Fibroblast of the aortic adventitia (primary cell): ENCODE measurements at places on chromosomes 1 and 21. TPM values are rescaled to one million over a fixed set of nuclear protein-coding genes. Genes with fewer than 3 reads are reported as not detected.

Gene TOMM40L
- total RNA-seq, result 5.2 and 9.1 TPM in 2 replicates

Gene TDRD5
- not detected in 2 replicates for total RNA-seq

Gene C1orf141
- 0.65 TPM in 1 of 2 replicates, not detected in the other for total RNA-seq

Gene RPL5
- total RNA-seq, result 935 and 1,772 TPM in 2 replicates

Gene PLD5
- total RNA-seq, result under 0.01 TPM in 1 of 2 replicates, not detected in the other

Gene ARHGAP30
- total RNA-seq, result not detected in 2 replicates

Gene NBPF4
- total RNA-seq, result not detected in 2 replicates

Gene SPATA21
- total RNA-seq, result not detected in 2 replicates

DNA sequence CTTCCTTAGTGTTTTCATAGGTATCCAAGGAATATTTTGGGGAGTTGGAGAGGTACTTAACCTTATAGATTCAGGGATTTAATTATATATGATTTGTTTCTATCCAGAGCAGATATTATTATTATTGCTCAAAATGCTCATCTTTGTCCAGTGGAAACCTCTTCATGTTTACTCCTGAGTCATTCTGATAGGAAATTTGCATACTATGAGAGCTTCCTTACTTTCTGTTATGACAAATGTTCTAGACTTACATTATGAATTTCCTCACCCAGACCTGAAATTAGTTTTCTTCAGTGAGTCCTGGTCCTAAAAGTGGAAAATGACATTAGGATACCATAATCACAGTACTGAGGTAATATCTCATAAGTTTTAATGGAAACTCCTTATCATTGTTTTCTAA lies 57.5 kb upstream of the PLPPR5 start:
- no peak for DNase-seq

- no peak for DNase-seq
Measured at GRCh38 chr1:201370500-201370899, 7.0 kb downstream of the TNNT2 start.

GRCh38 chr1:107413546-107413945 lies 272.7 kb downstream of the NTNG1 start:
- DNase-seq, result no peak

GRCh38 chr21:29115899-29116298 lies 14.5 kb upstream of the MAP3K7CL start:
- no peak for DNase-seq

DNA sequence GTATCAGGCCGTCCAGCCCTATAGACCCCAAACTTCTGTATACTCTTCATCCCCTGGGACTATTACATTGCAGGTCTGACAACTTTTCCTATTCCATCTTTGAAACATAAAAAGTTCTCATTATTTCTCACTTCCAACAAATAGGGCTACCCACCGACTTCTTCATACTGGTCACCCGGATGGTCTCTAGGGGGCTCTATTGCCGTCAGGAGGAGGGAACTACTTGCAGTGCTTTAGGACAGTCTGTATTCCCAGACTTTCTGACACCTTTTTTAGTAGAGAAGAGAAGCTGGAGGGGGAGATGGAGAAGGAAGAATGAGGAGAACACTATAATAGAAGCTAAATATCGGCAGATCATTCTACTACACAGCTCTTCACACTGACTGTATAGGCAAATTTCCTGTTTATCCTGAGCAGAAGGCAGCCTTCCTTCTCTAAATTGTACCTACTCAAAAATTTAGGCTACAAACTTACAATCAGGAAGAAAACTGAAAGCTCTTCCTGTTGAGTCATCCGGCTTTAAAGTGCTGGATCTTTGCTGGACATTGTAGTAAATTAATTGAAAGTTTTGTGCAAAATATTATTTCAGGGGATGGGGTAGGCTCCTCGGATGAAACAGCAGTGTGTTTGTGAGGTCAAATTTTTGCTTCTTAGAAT lies 54.6 kb downstream of the CDC7 start:
- DNase-seq, result peak; percentile 58

DNA sequence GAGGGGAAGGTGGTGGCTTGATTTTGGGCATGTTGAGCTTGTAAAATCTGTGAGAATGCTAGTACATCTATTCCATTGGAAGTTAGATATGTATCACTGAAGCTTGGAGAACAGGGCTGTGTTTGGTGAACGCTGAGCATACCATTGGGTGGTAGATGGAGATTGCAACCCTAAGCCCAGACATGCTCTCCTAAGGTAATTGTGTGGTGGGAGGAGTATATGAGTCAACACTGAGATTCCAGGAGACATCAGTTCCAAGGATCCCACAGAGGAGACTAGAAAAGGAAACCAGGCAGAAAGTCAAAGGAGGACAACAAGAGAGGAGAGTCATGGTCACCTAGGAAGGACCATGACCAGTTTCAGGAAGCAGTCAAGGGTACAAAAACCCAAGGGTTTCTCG lies 60.4 kb downstream of the KIF21B start:
- DNase-seq, result no peak

GRCh38 chr1:179129702-179130473 lies 48.0 kb downstream of the TOR3A start:
- peak; percentile 38 for DNase-seq

DNA sequence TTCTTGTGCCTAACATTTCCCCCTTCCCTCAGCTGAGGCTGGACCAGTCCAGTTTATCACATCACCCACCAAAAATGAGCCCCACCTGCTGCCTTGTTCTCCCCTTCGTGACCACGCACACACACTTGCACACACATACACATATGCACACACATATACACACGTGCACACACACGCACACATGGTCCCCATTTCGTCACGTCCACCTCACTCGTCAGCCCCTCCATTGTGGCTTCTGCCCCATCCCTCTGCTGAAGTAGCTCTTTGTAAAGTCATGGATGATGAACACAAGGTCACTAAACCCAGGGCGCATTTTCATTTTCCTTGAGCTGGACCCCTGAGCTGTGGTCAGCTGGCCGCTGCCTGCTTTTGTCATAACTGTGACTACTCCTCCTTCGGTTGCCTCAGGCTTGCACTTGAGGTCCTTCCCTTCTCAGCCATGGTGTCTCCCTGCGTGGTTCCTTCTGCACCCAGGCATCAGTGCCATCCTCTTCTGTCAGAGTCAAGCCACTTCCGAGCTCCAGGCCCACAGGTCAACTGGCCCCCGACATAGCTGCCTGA lies 93.8 kb downstream of the SYT2 start:
- no peak for DNase-seq

- peak; percentile 68 for DNase-seq
Measured at GRCh38 chr1:183845681-183846080, 40.8 kb downstream of the RGL1 start.

- DNase-seq, result no peak
Measured at GRCh38 chr1:153253693-153254092, 5.8 kb upstream of the LORICRIN start.

- peak; percentile 86 for DNase-seq
Measured at GRCh38 chr1:244065960-244066388, 14.9 kb downstream of the ZBTB18 start.

- peak; percentile 73 for DNase-seq
Measured at GRCh38 chr1:52139817-52140540, 1.9 kb upstream of the ZFYVE9 start.

GRCh38 chr1:31793086-31793485 lies 22.7 kb downstream of the SPOCD1 start:
- no peak for DNase-seq

DNA sequence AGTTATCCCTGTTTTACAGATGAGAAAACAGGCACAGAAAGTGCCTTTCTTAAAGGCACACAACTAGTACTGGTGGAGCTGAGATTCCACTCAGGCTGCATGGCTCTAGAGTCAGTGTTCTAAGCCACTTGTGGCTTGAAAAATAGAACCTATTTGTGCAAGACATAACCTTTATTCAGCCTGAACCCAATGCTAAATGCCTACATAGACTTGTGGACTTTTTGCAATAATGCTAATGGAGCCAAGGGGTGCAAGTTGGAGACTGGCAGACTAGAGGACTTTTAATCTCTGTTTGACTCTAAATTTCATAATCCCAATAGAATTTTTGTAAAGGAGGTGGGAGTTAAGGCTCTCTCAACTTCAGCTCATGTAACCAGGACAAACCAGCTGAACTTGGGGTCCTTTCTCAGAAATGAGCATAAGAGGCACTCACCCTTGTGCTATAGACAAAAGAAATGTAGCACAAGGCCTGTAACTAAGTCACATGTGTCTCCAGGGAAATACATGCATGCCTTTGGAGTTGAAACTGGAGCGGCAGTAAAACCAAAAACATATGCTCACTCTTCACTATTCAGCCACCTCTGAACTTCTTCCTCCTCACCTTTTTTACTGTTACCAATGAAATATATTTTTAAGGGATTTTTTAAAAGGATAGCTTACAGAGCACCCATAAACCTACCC lies 43.0 kb upstream of the AK4 start:
- DNase-seq, result no peak

DNA sequence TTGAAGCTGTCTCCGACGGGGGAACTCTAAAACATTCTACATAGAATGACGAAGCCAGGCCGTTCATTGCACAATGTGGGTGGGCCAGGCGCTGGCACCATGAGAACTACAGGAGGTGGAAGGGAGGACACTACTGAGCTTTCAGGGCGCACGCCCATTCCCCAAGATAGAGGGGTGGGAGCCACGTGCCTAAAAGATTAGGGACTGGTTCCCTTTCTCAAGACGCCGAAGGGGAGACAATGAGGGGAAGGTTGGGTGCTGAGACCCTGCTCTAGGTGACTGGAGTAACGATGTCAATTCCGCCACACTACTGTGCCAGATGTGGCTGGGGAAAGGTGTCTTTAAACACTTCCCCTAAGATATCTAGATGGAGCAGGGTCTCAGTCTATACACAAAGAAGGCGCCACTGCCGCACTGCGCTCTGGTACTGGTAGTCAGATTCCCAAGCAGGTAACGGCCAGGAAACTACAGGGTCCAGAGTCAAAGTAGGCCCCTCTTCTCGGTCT lies 782 bp downstream of the CSDE1 start:
- peak; percentile 60 for DNase-seq

DNA sequence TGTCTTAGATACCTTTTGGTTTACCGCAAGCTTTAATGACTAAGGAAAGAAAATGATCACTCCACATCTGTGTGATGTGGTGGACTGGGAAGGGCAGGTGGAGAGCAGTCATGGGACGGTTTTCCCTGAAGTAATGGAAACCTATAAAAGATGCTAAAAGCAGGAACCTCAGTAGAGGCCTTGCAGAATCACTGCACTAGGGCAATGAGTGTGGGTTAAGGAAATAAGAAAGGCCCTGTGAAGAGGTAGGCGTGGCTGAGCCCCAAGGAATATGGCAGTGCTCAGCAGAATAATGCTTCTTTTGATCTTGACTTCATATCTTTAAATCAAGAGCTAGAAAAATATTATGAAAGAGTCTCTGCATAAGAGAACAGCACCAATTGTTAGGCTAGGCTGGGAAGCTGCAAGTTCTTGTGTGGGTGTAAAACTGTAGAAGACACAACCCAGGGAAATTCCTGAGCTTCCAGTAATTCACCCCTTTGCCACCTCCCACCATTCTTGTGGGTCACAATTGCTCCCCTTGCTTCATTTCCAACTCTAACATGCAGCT lies 49.9 kb downstream of the CLCA4 start:
- peak; percentile 14 for DNase-seq

DNA sequence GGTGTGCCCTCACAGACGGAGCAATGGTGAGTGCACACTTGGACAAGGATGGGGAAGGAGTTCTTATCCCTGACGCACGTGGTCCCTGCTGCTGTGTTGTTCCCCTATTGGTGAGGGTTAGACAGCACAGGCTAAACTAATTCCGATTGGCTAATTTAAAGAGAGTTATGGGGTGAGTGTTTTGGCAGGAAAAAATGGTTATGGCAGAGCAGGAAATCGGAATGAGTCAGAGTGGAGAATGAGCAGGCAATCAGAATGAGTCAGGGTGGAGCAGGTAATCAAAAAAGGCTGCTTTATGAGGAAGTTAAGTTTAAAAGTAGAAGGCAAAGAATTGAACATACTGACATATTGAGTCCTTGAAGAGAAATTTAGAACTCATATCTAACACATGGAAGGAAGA lies 100.5 kb downstream of the NGF start:
- peak; percentile 53 for DNase-seq

- peak; percentile 49 for DNase-seq
Measured at GRCh38 chr1:91278754-91279153, 125.9 kb downstream of the HFM1 start.

DNA sequence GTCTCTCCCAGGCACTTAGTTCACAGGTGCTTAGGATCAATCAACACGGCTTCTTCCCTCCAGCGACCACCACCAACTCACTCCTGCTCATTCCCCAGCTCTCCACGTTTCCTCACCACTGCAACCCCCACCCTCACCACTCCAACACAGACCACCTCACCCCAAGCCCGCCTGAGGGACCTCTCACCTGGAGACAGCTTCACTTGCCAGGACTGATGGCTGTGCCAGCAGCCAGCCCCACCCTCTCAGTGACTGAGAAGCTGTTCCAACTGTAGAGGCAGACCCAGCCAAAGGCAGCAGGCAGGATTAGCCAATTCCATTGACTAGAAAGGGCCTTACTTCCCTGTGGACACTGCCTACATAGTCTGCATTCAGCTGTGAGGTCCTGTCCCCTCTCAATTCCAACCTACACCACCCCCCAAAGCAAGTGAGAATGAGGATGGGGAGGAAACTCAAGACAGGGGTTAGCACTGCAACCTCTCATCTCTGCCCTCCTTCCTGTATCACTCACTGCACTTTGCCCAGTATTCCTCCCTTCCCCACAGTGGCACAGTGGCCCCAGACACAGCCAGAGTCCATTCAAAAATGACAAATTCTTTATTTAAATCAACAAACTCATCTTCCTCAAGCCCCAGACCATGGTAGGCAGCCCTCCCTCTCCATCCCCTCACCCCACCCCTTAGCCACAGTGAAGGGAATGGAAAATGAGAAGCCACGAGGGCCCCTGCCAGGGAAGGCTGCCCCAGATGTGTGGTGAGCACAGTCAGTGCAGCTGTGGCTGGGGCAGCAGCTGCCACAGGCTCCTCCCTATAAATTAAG lies 7.6 kb downstream of the TAGLN2 start:
- DNase-seq, result no peak

DNA sequence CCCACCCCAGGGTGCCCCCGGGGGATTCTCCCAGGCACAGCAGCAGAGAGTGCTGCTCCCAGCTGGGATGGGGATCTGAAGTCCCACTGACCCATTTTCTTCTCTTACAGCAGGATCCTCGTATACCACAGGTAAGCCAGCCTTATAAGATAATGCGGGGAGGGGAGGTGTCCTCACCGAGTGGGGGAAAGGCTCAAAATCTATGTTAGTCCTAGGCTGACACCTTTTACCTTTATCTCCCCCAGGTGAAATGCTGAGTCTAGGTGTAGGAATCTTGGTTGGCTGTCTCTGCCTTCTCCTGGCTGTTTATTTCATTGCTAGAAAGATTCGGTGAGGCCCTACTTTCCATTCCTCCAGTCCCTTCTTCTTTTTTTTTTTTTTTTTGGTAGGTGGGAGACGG lies 5.3 kb downstream of the APH1A start:
- no peak for DNase-seq
